ENCODE measurements at places on chromosomes 3 and 15.

DNA sequence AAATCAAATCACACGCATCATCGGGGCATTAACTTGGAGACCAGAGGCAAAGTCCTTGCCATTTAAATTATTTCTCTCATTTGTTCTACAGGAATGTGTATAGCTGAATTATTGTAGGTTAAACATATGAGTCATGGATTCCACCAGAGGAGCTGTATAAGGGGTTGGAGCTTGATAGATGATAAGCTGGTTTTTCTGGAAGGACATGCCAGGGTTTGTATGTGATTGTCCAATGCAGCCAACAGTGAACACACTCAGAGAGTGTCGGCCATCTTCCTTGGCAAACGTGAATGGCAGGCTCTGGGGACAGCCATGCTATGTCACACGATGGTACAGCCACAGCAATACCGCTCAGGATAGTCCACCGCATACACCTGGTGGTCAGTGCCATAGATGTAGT, 25.1 kb downstream of the SSUH2 start:
- DNase-seq = no peak

- DNase-seq = no peak
These were observed 120.4 kb downstream of the CHL1 start for GRCh38 chr3:317012-317411.

DNA sequence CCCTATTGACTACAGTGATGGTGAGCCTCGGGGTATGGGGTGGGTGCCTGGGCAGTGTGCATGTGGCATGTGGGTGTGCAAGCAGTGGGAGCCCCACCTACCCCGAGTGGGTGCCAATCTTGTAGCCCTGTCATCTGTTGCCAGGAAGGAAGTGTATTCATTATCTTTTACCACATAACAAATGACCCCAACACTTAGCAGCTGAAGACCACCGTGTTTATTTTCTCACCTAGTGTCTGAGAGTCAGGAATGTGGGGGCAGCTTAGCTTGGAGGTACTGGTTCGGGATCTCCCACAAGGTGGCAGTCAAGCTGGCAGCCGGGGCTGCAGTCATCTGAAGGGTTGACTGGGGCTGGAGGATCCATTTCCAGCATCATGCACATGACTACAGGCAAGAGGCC, 21.7 kb downstream of the XYLB start:
- DNase-seq = no peak

DNA sequence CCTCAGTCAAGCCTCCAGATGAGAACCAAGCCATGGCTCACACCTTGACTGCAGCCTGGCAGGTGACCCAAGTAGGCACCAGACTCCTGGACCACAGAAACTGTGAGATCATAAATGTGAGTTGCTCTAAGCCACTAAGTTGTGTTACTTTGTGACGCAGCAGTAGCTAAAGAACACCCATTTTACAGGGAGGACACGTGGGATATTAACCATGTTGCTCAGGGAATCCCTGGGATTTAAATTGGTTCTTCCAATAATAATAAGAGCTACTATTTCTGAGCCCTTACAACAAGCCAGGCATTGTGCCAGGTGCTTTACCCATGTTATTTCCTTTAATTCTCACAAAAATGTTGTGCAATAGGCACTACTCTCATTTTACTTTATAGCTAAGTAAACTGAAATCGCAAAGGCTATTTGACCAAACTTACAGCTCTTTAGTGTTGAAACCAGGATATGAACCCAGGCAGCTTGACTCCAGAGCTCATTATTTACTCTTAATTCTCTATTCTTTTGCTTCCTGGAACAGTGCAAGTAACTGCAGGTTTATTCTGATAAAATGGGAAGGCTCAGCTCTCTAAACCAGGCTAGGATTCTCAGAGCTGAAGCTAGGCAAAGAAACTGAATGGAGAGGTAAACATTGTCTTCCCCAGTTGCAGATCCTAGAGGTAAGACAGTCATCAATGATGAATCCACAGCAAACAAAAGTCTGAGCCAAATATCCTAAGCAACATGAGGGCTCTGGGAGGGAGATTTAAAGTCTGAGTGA, 294.4 kb downstream of the KBTBD8 start:
- DNase-seq = no peak

DNA sequence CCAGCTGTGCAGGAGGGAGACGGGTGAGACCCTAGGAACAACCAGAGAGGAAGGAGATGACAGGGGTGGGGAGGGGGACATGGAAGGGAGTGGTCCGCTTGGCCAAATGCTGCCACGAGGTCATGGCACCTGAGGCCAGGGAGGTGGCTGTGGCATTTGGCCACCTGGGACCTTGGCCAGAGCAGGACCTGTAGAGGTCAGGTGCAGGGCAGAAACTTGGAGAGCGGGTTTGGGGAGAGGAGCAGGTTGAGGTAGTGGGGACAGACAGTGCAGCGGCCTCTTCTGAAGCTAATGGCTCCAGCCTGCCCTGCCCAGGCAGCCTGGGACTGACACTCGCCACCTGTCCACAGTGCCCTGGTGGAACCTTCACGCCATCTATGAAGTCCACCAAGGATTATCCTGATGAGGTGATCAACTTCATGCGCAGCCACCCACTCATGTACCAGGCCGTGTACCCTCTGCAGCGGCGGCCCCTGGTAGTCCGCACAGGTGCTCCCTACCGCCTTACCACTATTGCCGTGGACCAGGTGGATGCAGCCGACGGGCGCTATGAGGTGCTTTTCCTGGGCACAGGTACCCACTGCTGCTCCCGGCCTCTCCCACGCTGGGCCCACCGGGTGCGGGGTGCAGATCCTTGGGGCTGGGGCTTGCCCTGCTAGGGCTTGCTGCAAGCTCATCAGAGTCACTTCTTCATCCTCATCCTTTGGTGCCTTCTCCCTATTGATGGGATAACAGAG, 7.0 kb upstream of the GNAT1 start:
- DNase-seq = no peak

- no peak for DNase-seq
These were observed 43.1 kb downstream of the STARD5 start for GRCh38 chr15:81280696-81281455.

DNA sequence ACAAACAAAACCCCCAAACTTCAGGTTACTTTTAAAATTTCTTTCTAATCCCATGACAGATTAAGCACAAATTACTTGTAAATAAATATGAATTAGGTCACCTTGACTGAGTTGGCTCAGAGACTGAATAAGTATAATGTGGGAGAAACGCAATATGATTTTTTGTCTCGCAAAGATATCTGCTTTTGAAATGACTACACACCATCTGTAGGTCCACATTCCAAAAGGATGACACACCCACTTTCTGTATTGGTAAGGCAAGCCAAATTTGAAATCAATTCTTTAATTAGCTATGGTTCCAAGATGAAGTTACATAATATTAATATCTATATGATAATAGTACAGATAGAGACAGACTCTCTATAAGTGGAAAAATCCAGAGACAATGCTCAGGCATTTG, 66.9 kb upstream of the CSPG5 start:
- no peak for DNase-seq

GRCh38 chr3:48456456-48456855, 9.9 kb downstream of the ATRIP start:
- DNase-seq = no peak

DNA sequence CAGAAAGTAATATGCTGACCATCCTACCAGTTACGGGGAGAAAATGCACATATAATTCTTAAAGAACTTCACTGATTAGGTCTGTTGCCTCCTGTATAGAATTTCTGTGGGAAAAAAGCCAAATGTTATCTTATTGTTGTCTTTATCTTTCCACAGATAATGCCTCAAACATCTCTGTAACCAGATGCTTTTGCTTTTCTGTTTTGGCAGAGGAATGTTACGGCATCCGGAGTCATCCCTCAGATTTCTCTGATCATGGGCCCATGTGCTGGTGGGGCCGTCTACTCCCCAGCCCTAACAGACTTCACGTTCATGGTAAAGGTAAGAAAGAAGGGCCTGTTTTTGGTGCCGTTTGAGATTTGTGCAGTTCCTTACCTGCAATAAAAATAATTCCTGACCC, 33.5 kb downstream of the PCCB start:
- no peak for DNase-seq

DNA sequence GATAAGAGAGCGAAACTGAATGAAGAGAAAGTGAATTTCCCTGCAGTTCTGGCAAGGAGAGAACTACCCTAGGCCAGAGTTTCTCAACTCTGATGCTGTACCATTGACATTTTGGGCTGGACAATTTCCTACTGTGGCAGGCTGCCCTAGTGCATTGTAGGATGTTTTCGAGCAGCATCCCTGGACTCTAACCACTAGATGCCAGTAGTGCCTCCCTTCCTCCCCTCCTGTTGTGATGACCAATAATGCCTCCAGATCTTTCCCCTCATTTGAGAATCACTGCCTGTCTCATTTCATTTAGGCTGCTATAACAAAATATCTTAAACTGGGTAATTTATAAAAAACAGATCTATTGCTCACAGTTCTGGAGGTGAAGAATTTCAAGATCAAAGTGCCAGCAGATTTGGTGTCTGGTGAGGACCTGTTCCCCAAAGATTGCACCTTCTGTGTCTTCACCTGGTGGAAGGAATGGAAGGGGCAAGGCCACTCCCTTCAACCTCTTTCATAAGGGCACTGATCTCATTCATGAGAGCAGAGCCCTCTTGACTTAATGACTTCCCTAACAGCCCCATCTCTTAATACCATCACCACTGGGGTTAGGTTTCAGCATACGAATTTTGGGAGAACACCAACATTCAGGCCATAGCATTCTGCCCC, 188.9 kb upstream of the MEIS2 start:
- peak; percentile 2 for DNase-seq

- DNase-seq = no peak
These were observed 125.3 kb downstream of the IL5RA start for GRCh38 chr3:2984831-2985220.

DNA sequence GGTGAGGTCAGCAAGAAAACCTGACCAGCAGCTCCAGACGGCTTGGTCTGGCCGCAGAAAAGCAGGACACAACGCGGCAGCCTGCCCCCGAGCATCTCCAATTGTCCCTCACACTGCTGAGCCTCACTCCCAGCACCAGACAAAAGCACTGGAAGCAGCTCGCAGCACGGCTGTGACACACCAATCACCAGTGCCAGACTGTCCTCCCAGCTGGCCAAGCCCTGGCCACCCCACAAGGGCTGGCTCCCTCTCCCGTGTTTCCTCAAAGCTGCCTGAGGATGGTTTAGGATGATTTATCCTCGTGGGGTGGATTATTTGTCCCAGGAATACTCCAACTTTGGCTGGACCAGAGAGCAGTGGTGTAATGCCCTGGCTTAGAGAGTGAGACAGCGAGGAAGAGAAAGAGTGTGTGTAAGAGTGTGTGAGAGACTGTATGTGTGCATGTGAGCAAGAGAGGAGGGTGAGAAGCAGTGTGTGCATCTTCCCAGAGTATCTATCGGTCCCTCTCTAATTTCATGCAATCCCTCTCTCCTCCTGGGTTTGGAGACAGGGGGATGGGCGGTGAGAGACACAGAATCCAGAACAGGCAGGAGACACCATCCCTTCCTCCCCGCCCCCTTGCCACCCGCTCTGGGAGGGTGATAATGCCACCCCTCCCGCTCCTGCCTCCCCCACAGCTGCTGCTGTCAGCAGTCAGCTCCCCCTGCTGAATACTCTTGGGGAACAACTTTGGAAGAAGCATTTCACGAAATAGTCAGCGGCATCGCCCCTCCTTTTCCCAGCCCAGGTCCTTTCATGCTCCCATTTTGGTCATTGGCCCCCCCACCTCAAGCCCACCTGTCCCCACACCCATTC, 34.2 kb downstream of the SEMA5B start:
- no peak for DNase-seq

GRCh38 chr15:30962079-30962478, 29.3 kb downstream of the MTMR10 start:
- no peak for DNase-seq

GRCh38 chr15:47846876-47847275, 129.6 kb downstream of the SEMA6D start:
- DNase-seq = no peak

- DNase-seq = no peak
These were observed 184.5 kb downstream of the ATP8B4 start for GRCh38 chr15:49934487-49934886.

GRCh38 chr15:40900256-40901052, 6.2 kb downstream of the VPS18 start:
- DNase-seq = no peak

DNA sequence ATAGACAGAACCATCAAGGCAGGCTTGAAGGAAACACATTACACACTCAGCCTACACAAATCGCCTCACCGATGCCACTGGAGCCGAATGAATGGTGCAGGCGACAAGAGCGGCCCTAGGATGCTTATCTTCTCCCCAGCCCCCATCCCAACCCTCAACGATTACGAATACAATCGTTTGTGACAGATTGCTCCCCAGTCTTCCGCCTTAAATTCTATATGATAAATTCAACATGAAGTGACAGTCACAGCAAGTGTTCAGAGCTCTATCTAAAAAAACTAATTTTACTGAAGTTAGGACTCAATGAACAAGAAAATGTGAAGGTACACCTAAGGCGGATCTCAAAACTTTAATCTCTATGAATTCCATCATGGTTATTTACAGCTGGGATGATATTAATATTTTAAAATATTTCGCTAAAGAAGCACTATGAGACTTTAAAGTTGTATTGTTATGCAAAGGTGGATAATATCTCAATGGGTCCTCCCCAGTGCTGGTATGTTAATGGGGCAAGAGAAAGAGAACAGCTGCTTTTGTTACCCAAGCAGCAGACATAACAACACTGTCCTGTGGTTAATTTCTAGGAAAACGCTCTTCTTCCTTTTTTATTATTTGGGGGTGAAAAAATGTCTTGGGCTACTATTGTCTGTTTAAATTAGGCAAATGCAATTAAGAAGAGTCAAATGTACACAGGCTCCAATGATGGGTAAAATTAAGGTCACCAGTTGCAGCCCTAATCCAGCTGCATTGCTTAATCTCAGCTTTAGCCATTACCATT, 147.6 kb upstream of the NR2F2 start:
- no peak for DNase-seq

- peak; percentile 75 for DNase-seq
These were observed 551.2 kb downstream of the MECOM start for GRCh38 chr3:169112153-169112892.

DNA sequence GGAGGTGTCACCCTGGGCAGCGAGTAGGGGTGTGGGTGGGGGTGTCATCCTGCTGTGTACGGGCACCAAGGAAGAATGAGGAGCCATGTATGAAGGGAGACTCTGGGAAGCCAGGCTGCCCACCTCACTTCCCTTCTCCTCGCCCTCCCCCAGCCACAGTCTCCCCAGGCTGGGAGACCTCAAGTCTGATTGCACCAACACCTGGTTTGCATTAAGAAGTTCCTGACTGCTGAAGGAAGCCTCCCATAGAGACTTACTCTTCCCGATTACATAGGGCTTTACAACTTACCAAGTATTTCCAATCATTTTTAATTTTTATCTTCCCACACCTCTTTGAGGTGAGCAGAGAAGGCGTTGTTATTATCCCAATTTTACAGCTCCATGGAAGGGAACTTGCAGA, 29.5 kb upstream of the SMAD3 start:
- no peak for DNase-seq

- DNase-seq = no peak
These were observed 1087.4 kb downstream of the AGBL1 start for GRCh38 chr15:87167055-87167454.

- no peak for DNase-seq
These were observed 17.7 kb downstream of the KLF15 start for GRCh38 chr3:126339466-126339865.
